ENCODE measurements at places on chromosomes 16 and 17.

DNA sequence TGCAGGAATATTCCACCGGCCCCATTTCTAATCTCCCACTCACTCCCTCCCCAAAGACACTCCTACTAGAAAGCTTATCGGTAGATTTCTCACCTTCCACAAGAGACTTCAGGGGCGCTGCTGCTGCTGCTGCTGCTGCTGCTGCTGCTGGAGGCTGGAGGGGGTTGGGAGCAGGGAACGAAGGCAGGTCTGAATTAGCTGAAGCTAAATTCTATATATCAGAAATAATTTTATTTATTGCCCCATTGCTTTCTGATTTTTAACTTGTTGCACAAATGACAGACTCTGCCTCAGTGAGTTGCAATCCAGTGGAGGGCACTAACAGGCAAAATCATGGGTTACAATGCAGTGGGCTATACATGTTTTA lies 25.8 kb upstream of the HLF start:
- H3K27me3 ChIP-seq = peaks cover 64% of the 10 kb centered on the region
- no peaks in the 10 kb centered on the region for H3K36me3 ChIP-seq
- H3K4me3 ChIP-seq = peak overlapping the region; percentile 82
- peaks cover 10% of the 10 kb centered on the region for H3K4me1 ChIP-seq
- no peak for DNase-seq
- H3K27ac ChIP-seq = peak overlapping the region; percentile 94

- no peak overlapping the region for H3K4me3 ChIP-seq
- no peak for DNase-seq
- no peak overlapping the region for H3K27ac ChIP-seq
These were observed 24.1 kb downstream of the DNAJA2 start for GRCh38 chr16:46949241-46949892.

DNA sequence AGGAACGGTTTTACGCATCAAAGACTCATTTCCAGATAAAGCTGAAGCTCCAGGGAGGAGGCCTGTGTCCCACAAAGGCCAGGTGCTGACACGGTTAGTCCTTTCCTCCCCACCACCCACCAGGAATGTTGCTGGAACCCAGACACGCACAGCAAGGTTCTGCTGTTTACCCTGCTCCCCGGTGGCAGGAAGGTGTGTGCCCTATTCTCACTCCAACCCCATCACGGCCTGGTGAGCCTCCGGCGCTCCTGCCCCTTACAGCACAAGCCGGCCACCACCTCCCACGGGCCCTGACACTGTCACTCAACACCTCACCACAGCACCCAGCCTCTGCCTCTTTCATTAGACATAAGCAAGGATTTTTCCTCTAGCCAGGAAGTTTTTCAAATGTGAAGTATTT lies 47.8 kb downstream of the ANKRD11 start:
- H3K36me3 ChIP-seq = no peaks in the 10 kb centered on the region
- H3K27me3 ChIP-seq = no peaks in the 10 kb centered on the region
- peak overlapping the region; percentile 57 for H3K4me3 ChIP-seq
- DNase-seq = no peak
- peak overlapping the region; percentile 99 for H3K27ac ChIP-seq

GRCh38 chr17:69414408-69415274 lies at the start of gene MAP2K6:
MAP2K6 (plus strand) TSS chr17:69414697; CDS start chr17:69414985, 288 bp downstream.
- no peak within 1 kb of the TSS for H3K27ac ChIP-seq
- H3K4me1 ChIP-seq = no peaks in the 10 kb centered on the region
- peak; percentile 34 for DNase-seq
- no peak within 1 kb of the TSS for H3K4me3 ChIP-seq

DNA sequence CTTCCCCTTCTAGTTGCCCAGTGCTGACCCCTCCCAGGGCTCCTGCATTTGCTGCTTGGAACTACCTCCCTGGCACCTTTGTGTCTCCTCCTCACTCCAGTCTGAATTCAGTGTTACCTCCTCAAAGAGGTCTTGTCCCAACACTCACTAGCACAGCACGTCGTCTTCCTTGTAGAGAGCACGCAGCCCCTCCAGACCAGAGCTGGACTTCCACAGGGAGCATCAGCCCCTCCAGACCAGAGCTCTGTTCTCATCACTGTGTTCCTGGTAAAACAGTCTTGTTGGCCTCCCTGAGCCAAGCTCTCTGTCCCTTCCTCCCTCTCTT lies 27.8 kb upstream of the MGAT5B start:
- no peak for DNase-seq
- peaks cover 28% of the 10 kb centered on the region for H3K4me1 ChIP-seq
- H3K4me3 ChIP-seq = no peak overlapping the region
- no peaks in the 10 kb centered on the region for H3K36me3 ChIP-seq
- peaks cover 60% of the 10 kb centered on the region for H3K27me3 ChIP-seq

DNA sequence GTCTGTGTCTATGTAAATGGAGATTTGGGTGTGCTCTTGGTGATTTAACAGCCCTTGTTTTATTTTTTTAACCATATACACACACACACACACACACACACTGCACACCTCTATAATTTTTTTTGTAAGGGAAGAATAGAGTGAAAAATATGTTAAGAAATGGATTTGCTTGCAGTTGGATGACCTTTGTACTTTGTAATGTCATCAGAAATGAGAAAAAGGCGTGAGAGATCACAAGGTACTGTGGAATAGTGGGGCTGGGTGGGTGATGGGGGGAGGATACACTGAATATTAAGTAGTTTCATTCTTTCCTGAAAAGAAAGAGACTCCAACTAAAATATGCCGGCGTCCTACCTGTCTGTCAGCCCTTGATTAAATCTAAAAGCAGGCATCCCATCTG lies 38.7 kb downstream of the SALL1 start:
- peaks cover 91% of the 10 kb centered on the region for H3K27me3 ChIP-seq
- H3K27ac ChIP-seq = no peak overlapping the region
- no peak overlapping the region for H3K4me3 ChIP-seq
- DNase-seq = no peak
- H3K36me3 ChIP-seq = no peaks in the 10 kb centered on the region

Measured in mesothelial cell of epicardium (in vitro differentiated cells).